ENCODE measurements at places on chromosomes 5 and 9. TPM values are rescaled to one million over a fixed set of nuclear protein-coding genes. Genes with fewer than 3 reads are reported as not detected.
A peak's percentile ranks its signal among the peaks of the same experiment; 100 is the strongest.

The ERAP2 gene
- 1.8 TPM for total RNA-seq

- DNase-seq: no peak
Observed at GRCh38 chr5:119341452-119342349, 14.1 kb upstream of the TNFAIP8 start.

- no peak for DNase-seq
Observed at GRCh38 chr5:88653471-88653870, 229.5 kb downstream of the MEF2C start.

The RUFY1 gene
- 41.9 TPM for total RNA-seq

The ZCCHC10 gene
- 9.5 TPM for total RNA-seq

The MAMDC4 gene
- total RNA-seq: 1.1 TPM

GRCh38 chr9:124593200-124593599 lies 86.0 kb upstream of the NR5A1 start:
- no peak for DNase-seq

GRCh38 chr5:13866792-13867191 lies 77.7 kb downstream of the DNAH5 start:
- peak; percentile 55 for DNase-seq

- DNase-seq: no peak
Observed at GRCh38 chr9:98614941-98615340, 93.8 kb downstream of the GABBR2 start.

DNA sequence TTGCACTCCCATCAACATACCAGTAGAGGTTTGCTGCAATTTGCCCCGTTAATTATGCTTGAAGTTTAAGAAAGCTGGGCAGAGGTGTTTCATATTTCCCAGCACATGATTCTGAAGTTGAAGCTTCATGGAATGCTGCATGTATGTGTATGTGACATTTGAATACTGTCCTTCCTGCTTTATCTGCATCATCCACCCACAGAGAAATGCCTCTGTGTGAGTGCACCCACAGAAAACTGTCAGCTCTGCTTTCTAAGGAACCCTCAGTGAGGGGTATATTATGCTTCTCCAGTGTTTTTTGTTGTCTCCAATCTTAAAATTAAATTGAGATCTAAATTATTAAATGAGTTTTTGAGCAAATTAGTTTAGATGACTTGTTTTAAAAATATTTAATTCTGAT lies 358.1 kb upstream of the PIK3R1 start:
- no peak for DNase-seq

- DNase-seq: no peak
Observed at GRCh38 chr5:30572279-30572678, 621.2 kb upstream of the CDH6 start.

DNA sequence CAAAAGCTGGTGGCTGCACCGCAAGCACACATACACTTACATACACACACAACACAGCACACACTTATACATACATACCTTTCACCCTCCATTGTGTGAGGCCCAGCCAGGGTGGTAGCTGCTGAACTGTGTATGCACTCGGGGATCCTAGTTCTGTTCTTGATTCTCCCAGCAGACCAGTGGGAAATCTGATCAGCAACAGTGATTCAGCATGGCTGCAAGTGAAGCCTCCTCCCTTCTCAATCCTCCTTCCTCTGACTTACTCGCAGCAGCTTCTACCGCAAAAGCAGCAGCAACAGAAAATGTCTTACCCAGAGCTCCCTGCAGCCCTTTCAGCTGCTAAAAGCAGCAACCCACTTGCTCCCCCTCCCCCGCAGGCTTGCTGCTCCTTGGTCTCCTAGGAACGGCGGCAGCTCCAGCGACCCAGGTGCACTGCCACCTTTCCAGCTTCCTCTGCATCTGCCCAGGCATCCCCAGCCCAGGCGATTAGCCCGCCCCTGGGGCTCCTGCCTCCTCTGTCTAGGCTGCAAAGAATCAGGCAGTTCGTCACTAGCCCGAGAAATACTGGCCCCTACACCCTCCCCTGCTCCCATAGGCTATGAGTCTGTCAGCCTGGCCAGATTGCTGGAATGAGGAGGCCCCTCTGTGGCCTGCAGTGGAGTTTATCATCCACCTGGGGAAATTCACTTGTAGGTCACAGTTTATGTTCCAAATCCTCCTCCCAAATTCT lies at the start of gene KLHL3:
Gene KLHL3 (minus strand): TSS at position 535 of the 730 bp plus-strand sequence. CDS start 443 bp downstream, at position 92.
- peak; percentile 77 for DNase-seq

The BASP1 gene
- total RNA-seq: 121 TPM

DNA sequence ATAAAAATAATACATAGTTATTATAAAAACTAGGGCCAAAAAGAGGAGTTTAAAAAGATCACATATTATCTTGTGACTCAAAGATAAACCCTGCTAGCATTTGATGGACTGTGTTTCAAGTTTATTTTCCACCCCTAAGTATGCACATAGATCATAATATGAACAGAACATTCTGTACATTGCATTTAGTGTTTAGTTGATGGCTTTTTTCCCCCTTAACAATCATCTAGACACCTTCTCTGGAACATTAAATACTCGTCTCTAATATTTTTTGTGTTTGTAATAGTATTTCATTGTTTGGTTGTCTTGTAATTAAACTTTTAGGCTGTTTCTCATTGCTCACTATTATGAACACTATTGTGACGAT lies 10.5 kb downstream of the COL15A1 start:
- DNase-seq: no peak

GRCh38 chr5:34041247-34041972 lies 1.6 kb downstream of the C1QTNF3 start:
- no peak for DNase-seq

DNA sequence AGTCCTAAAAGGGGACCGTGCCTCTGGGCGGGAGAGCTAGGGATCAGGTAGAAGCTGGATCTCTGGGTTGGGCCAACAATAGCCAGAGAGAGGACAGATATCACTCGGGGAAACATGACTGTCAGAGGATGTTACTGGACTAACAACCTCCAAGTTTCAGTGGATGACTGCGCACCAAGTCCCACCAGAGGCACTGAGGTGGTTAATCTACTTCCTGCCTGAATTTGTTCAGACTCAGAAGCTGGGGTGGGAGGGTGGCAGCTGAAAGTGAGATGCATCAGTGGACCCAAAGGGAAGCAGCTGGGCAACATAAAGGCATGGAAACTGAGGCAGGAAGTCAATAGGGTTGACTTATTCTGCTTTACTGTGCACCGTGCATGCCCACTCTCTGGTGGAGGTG lies 130.1 kb upstream of the SLC44A1 start:
- DNase-seq: no peak

DNA sequence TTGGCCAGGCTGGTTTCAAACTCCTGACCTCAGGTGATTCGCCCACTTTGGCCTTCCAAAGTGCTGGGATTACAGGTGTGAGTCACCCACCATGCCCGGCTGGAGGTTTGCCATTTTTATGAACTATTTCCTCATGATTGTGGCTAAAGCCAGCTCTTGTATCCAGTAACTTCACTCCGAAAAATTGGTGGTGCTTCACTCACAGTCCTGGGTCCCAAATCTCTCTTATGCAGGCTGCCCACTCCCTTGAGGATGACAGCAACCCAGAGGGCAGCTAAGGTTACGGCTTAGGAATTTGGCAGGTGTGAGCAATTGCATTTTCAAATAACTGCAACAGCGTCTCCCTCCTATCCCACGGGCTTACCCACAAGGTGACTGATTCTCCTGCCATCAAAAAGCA lies 23.4 kb upstream of the FUBP3 start:
- DNase-seq: peak; percentile 53

The MAN2A1 gene
- total RNA-seq: 59.3 TPM

- DNase-seq: no peak
Observed at GRCh38 chr5:66628561-66628960, 32.4 kb downstream of the MAST4 start.

The FAM78A gene
- 0.38 TPM for total RNA-seq

DNA sequence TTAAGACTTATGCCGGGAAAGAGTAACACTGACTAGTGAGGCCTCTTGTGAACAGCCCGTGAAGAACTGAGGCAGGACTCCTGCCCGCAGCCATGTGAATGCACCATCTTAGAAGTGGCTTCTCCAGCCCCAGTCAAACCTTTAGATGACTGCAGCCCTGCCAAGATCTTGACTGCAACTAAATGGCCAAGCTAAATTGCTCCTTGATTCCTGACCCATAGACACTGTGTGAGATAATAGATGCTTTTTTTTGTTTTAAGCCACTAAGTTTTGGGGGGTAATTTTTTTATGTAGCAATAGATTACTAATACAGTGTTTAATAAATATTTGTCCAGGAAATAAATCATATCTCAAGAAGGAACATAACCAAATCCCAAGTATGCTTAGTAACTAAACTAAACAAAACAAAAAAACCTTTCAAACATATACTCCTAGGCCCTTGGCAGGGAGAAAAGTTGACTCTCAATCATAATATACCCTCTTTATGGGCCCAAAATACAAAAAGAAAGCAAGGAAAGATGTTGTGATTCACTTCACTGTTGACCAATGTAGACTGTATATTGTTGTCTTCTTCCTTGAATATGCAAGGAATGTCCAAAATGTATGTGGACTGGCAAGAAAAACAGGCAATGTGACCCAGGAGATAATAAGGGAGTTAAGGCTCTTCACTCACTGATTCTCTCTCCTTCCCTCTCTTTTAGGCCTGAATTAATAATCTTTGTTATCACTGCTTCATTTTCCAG lies 79.7 kb upstream of the ZNF366 start:
- DNase-seq: peak; percentile 32
